ENCODE measurements at places on chromosomes 2 and 18.
A peak's percentile ranks its signal among the peaks of the same experiment; 100 is the strongest.

- DNase-seq = peak; percentile 4
Measured at GRCh38 chr2:121529439-121530211, 1.1 kb upstream of the RNU4ATAC start.

DNA sequence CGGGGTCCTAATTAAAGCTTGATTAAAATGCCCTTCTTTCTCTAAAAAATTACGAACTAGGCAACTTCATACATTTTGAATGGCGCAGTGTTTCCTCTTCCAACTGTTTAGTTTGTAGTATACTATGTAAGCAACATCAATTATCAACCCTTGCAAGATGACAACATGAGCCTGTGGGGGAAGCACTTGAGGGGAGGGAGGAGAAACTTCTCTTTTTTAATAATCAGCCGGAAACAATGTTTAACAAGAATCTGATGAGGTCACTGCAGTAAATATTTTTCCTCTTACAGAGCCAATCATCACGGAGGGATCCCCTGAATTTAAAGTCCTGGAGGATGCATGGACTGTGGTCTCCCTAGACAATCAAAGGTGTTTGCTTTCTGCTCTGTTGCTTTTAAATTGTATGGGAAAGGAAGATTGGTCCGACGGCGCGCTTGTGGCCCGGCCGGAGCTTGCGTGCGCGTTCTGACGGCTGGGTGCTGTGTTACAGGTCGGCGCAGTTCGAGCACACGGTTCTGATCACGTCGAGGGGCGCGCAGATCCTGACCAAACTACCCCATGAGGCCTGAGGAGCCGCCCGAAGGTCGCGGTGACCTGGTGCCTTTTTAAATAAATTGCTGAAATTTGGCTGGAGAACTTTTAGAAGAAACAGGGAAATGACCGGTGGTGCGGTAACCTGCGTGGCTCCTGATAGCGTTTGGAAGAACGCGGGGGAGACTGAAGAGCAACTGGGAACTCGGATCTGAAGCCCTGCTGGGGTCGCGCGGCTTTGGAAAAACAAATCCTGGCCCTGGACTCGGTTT, 5.3 kb upstream of the DLX1 start:
- no peak for DNase-seq

DNA sequence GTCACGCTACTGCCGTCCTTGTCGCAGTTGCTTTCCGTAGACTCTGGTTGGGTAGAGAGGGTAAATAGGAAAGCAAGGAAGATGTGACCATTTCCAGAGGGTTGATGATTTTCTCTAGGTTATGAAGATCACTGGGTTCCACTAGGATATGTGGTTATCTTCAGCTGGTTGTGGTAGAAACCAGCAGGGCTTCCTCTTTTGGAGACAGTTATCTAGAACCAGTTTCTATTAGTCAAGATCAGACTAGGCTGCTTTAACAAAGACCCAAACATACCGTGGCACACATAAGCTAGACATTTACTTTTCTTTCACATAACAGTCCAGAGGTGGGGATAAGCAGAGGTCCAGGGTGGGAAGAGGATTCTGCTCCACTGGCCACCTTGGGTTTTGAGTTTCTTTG, 59.6 kb downstream of the FASTKD2 start:
- no peak for DNase-seq

DNA sequence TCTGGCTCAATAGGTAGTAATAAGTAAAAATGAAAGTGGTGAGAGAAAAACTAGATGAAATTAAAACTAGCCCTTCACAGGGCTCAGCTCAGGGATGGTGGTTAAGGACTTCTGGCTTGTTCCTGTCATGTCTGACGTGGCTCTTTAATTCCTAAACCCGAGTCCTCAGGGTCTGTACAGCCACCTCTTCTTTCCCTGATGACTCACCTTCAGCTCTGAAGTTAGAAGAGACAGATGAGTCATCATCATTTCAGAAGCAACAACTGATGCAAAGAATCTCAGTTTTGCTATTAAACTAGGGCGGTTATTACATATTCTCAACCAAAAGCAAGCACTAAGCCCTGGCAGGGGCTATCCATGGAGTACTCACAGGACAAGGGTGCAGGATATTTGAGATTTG, 24.0 kb upstream of the ITGB6 start:
- DNase-seq = peak; percentile 81

- no peak for DNase-seq
Measured at GRCh38 chr2:241673797-241674725, 12.6 kb downstream of the DTYMK start.

GRCh38 chr2:82275599-82275998, 1971.0 kb upstream of the LRRTM1 start:
- DNase-seq = no peak

GRCh38 chr2:145547620-145548019, 1027.7 kb upstream of the ZEB2 start:
- no peak for DNase-seq

GRCh38 chr2:166013878-166014277, 60.3 kb upstream of the TTC21B start:
- no peak for DNase-seq

DNA sequence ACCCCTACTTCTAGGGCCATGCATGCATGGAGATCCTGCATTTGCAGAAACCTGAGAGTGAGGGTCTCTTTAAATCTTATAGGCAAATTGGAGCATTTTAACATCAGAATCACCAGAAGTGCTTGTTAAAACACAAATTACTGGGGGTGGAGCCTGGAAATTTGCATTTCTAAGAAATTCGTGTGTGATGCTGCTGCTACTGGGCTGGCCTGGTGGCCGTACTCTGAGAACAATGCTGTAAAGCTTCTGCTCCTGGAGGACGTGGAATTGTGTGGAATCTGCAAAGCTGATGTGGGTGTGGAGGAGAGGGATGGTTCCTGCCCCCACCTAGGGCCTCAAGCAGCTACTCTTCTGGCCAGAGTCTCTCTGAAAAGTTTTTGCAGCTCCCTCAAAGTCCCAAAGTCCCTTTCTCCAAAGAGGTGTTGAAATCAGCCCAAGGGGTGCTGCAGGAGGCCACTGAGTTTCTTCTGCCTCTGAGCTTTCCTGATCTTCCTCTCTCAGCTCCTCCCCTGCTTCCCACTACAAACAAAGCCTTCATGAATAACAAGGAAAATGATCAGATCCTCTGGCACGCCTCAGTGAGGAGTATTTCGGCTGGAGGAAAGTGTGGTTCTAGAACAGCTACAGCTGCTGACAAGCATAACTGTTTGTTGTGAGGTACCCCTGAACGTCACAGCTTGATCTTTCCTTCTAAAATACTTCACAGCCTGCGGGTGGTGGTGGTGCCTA, 508.3 kb downstream of the CNTNAP5 start:
- DNase-seq = no peak

- no peak for DNase-seq
Measured at GRCh38 chr18:44713435-44713834, 32.7 kb downstream of the SETBP1 start.

GRCh38 chr18:21306368-21306767, 64.3 kb downstream of the GREB1L start:
- DNase-seq = no peak

DNA sequence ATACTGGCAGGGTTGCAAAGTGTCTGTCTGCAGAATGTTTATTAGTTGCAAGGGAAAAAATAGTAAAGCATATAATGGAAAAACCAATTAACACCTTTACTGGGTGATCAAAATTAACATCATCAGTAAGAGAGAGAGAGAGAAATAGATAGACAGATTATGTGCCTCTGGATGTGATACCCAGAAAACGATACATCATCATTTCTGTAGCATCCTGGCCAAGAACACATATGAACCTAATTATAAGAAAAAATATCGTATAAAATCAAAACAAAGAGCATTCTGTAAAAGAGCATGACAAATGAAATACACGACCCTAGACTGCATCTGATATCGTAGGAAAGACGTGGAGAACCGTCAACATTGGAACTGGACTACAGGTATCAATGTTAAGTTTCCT, 64.6 kb downstream of the SMC6 start:
- DNase-seq = no peak

- DNase-seq = no peak
Measured at GRCh38 chr2:121253674-121254240, 31.2 kb downstream of the TFCP2L1 start.

- DNase-seq = no peak
Measured at GRCh38 chr2:32812316-32812715, 134.4 kb upstream of the LTBP1 start.

DNA sequence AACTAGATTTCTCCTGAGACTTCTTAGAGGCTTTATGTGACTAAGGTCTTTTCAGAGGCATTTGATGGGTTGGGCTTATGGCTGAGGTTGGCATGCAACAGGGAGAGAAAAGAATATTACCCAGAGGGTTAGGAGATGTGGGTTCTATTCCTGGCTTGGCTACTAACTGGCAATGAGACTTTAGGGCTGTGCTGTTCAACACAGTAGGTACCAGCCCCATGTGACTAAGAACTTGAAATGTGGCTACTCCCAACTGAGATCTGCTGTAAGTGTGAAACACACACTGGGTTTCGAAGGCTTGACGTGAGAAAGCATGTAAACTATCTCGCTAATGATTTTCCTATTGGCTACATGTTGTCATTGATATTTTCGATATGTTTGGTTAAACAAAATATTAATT, 324.9 kb upstream of the SLC14A2 start:
- no peak for DNase-seq

DNA sequence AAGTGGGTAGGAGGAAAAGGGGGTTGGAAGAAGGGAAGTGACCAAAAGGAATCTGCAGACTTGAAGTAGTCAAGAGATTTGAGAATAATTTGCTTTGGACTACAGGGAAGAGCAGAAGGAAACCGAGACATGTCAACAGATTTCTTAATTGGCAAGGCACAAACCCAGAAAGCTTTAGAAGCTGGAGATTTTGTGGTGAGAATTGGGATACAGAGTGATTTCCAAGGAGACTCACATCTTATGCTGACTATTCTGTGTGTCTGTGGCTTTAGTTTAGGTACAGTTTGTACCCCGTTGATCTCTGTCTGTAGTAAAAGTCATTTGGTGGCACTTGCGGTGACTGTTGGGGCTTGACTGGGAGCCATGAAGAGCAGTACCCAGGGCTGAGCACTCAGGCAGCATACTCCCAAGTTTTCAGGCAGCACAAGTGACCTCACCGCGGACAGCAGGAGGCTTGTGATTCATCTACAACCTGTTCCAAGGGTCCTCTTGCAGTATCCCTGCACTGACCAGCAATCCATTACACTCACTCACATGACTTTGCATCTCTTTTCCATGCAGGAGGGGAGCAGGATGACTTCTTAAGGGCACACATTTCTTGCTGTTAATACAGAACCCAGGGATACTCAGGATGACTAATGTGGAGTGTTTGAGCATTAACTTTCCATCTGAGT, 97.1 kb upstream of the TNP1 start:
- DNase-seq = no peak

DNA sequence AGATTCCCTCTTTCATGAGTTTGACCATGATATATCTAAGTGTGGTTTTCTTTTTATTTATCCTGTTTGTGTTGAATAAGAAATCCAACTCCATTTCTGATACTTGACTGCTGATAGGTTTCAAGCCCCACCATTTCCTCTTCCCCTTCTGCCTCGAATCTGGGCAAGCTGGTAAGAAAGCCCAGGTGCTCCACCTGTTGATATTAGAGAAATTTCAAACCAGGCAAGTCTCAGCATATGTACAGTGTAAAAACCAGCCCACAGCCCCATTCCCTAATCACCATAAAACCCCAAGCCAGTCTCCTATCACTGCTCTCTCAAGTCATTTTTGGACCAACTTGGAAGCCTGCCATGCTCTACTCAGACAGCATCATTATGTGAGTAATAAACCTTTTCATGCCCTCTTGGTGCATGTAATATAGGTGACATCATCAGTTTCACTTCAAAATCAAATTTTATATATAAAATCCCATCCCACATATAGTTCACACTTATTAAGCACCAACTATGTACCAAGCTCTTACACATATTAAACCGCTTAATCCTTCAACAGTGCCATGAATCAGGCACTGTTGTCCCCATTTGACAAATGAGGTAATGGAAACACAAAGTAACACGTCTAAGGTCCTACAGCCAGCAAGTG, 46.6 kb downstream of the SMAD2 start:
- no peak for DNase-seq

DNA sequence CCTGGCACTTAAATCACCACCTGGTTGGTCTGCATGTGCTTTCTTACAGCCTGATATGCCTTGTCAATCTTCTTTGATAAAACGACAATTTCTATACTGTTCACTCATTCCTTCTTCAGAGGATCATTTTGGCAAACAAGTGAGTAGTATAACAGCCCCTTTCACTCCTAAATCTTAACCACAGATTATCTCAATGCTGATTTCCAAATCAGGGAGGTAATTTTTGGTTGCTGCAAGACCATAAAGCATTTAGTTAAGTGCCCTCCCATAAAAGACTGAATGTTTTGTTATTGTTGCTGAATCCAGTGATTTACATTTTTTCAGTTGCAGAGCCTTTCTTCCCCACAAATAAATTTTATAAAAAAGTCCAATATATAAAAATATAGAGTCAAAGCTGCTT, 129.2 kb upstream of the CYP26B1 start:
- DNase-seq = no peak

GRCh38 chr2:213261715-213262114, 22.5 kb upstream of the SPAG16 start:
- no peak for DNase-seq

DNA sequence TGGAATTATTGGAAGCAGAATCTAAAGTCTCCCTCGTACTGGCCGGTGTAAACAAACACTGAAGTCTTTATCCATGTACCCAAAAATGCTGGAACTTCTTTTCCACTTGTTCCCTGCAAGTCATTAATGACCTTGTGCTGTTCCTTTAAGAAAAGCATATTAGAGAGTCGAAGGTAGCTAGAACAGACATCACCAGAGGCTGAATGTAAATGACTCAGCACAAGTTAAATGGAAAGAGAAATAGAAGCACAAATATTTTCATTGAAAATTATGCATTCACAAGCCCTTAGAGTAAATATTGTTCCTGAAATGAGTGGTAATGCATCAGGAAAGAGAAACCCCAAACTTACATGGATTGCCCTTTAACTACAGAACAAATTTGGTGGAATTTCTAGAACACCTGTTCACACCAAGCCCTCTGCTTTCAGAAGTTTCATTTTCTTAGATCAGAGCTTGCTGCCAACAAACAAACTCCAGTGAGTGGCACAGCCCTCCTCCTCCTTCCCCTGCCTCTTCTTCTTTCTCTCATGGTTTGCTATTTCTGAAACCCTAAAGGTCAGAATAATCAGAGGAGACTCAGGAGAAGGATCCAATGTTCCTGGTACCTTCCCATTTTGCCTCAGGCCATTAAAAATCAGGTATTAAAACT, 264.3 kb downstream of the TXNL1 start:
- DNase-seq = no peak

GRCh38 chr2:38353402-38353801, 23.7 kb downstream of the ATL2 start:
- no peak for DNase-seq

Measured in HFF-Myc (cell line).